Liver (tissue), 10 donors: ENCODE measurements at places on chromosomes 6 and 20. TPM values are rescaled to one million over a fixed set of nuclear protein-coding genes. Genes with fewer than 3 reads are reported as not detected.

Gene KIAA0408
- polyA plus RNA-seq, result 0.07 TPM

Gene TNFAIP3
- polyA plus RNA-seq, result 7.9 TPM

Gene FERMT1
- polyA plus RNA-seq, result 0.11 TPM

Gene RCAN2
- 2.8 TPM for polyA plus RNA-seq

Gene TOX2
- polyA plus RNA-seq, result 2.7 TPM

Gene ZSCAN26
- polyA plus RNA-seq, result 4.3 TPM

Gene TMC2
- not detected for polyA plus RNA-seq

Gene C6orf52
- polyA plus RNA-seq, result 0.33 TPM
